T-cell (primary cell): ENCODE measurements at places on chromosomes 7 and 10. TPM values are rescaled to one million over a fixed set of nuclear protein-coding genes. Genes with fewer than 3 reads are reported as not detected.

DNA sequence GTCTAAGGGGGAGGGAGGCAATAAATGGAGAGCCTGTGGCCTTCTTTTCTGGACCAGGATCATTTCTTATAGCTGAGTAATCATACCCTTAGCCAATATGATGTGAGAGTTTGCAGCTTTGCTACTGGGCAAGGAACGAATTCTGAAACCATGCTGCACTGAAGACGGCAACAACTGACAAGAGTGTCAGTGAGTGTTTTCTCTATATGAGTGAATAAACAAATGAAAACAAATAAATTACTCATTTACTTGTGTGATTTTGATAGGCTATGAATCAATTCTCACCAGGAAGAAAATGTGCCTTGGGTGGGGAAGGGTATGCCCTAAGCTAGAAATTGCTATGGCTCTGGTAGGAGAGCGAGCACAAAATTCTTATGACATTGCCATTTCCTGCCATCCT lies 79.4 kb upstream of the LRRN3 start:
- DNase-seq = no peak
- no peaks in the 10 kb centered on the region for H3K36me3 ChIP-seq
- peaks cover 13% of the 10 kb centered on the region for H3K4me1 ChIP-seq
- H3K27ac ChIP-seq = peak overlapping the region; percentile 75
- no peaks in the 10 kb centered on the region for H3K27me3 ChIP-seq

GRCh38 chr7:106623853-106624252 lies 37.1 kb downstream of the CCDC71L start:
- DNase-seq = no peak
- H3K36me3 ChIP-seq = no peaks in the 10 kb centered on the region
- no peaks in the 10 kb centered on the region for H3K27me3 ChIP-seq

The TMEM139 gene
- total RNA-seq = 1.6 TPM

The FGFR2 gene
- total RNA-seq = 1.2 TPM

The SPAM1 gene
- not detected for total RNA-seq

DNA sequence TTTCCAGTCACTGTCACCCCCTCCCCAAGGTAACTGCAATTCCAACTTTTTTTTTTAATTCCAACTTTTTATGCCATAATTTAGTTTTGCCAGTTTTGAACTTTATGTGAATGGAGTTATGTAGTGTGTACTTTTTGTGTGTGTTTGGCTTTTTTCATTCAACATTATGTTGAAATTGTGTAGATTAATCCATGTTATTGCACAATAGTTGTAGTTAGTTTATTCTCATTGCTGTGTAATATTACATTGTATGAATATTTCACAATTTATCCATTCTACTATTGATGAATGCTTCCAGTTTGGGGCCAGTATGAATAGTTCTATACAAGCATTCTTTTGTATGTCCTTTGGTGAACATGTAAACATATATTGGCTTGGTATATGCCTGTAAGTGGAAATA lies 32.5 kb downstream of the MXI1 start:
- no peaks in the 10 kb centered on the region for H3K4me1 ChIP-seq
- no peaks in the 10 kb centered on the region for H3K36me3 ChIP-seq
- no peak overlapping the region for H3K4me3 ChIP-seq

The C7orf57 gene
- total RNA-seq = 0.18 TPM

GRCh38 chr7:4830176-4830575 lies 31.7 kb downstream of the PAPOLB start:
- H3K4me1 ChIP-seq = no peaks in the 10 kb centered on the region
- no peaks in the 10 kb centered on the region for H3K36me3 ChIP-seq
- DNase-seq = peak; percentile 29

- H3K4me1 ChIP-seq = no peaks in the 10 kb centered on the region
- H3K27ac ChIP-seq = no peak overlapping the region
- peaks cover 17% of the 10 kb centered on the region for H3K27me3 ChIP-seq
These were observed 11.2 kb downstream of the ZCCHC24 start for GRCh38 chr10:79434223-79434687.

The LRRN3 gene
- 64.9 TPM for total RNA-seq

- H3K4me3 ChIP-seq = no peak overlapping the region
- no peak for DNase-seq
- H3K27ac ChIP-seq = no peak overlapping the region
- no peaks in the 10 kb centered on the region for H3K4me1 ChIP-seq
- no peaks in the 10 kb centered on the region for H3K36me3 ChIP-seq
These were observed 78.4 kb upstream of the CACNA2D1 start for GRCh38 chr7:82521906-82522445.

GRCh38 chr7:4663239-4664018 lies 18.7 kb upstream of the FOXK1 start:
- H3K27me3 ChIP-seq = peaks cover 13% of the 10 kb centered on the region
- no peak for DNase-seq
- no peak overlapping the region for H3K27ac ChIP-seq
- no peak overlapping the region for H3K4me3 ChIP-seq

DNA sequence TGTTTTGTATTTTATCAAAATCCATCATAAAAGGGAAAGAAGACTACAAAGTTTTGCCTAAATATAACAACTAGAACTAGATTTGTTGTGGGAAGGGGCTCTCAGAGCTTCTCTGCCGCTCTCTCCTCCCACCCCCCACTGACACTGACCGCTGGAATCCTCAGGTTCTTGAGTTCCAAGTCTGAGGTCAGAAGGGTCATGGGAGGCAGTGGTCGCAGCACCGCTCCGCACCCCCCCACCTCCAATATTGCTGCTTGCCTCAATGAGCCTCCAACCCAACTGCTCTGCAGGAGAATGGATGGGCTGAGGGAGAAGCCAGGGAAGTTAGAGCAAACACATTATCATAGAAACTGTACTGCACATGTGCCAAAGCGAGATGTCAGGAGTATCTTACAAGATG lies 359.4 kb downstream of the GRID1 start:
- H3K4me1 ChIP-seq = no peaks in the 10 kb centered on the region
- no peaks in the 10 kb centered on the region for H3K27me3 ChIP-seq
- no peaks in the 10 kb centered on the region for H3K36me3 ChIP-seq
- no peak overlapping the region for H3K4me3 ChIP-seq
- no peak for DNase-seq

DNA sequence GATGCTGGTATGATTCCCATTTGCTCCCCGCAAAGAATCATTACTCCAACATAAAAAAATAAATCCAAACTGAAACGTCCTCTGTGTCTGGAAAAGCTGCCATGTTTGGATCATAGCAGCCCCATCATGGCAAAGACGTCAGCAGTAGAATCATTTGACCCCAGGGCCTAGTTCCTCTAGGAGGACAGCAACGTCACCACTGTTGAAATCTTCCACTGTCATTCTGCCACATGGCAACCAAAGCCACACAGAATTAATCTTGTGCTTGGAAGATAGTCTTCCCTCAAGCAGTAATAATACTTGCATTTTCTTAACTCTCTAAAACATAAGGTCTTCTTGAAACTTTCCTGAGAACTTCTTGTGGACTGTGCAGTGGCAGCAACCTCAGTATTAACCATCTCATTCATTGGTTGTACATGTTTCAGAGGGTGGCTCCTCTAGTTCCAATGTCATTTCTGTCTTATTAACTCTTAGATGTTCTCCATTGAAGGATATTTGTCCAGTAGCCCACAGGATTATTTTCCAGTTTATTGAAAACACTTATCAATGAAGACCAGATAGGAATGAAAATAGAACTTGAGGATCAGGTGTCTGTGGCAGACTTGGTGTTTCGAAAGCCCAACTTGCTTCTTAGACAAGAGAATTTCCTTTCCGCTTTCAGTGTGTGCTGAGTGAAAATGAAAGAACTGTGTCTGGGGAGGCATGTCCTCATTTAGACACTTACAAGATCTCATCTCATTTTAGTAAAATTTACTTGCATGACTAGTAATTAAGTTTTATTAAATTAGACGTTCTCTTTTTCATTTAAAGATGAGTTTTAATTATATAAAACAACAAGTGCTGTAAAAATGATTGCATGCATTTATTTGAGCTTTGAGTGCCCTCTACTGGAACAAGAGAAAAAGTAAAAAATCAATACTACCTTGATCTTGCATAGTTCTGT lies 28.9 kb upstream of the INHBA start:
- no peak for DNase-seq
- no peak overlapping the region for H3K4me3 ChIP-seq
- H3K27me3 ChIP-seq = no peaks in the 10 kb centered on the region
- H3K4me1 ChIP-seq = no peaks in the 10 kb centered on the region
- no peaks in the 10 kb centered on the region for H3K36me3 ChIP-seq

DNA sequence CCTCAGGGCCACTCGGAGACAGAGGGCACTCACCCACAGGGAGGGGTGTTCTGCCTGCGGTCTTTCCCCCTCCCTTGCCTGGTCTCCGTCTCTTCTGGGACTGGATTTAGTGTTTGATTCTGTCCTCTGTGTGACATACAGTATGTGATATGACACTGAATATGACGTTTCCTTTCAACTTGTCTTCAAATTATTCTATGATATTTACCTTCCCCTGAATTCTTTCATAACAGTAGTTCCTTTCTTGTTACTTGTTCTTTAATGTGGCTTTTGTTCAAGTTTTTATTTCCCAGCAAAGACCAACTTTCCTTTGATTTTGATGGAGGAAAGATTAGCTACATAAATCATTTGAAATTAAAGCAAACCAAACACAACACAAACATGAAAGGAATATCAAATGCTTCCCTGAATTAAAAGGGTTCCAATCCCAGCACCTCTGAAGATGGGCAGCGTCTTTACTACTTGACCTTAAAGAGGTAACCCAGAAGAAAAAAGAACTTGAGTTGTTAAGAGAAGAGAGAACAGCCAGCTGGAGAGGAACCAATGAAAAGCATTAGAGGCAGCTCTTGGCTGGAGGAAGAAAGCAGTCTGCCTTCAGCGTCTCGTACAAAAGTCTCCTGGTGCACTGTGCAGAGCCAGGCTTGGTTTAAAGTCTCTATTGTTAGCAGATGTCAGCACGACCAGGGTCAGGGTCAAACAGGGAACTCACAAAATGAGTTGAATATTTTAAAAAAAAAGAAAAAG lies 18.3 kb upstream of the RHEB start:
- H3K27me3 ChIP-seq = peaks cover 18% of the 10 kb centered on the region
- H3K27ac ChIP-seq = no peak overlapping the region
- H3K4me3 ChIP-seq = no peak overlapping the region
- no peaks in the 10 kb centered on the region for H3K36me3 ChIP-seq
- no peak for DNase-seq

The TNKS2 gene
- total RNA-seq = 49.4 TPM

The PNLIP gene
- not detected for total RNA-seq

DNA sequence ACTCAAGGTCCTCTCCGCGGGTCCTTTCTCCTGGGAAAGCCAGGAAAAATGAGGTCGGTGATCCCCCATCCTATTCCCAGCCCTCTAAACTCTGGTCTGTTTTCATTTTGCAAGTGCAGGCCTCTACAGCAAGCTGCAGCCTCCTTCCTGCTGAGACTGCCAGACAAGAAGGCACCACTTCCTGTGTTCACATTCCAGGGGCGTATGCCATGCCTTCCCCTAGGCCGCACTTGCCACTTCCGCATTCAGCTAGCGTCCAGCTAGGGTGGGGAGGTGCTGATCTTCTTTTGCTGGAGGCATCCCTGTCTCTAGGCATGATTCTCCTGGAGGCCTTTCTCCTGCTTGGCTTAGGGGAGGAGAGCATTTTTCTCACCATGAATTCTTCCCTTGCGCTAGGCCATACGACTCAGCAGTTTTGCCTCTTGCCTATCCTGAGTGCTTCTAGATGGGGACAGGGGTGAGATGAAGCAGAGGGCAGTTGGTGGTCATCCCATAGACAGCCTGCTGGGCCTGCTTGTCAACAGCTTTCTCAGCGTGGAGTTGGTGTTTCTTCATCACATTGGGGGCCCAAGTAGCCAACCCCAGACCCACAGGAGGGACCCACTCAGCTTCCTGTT lies 328.9 kb downstream of the RPS24 start:
- H3K27me3 ChIP-seq = peaks cover 5% of the 10 kb centered on the region
- H3K4me3 ChIP-seq = no peak overlapping the region
- DNase-seq = no peak
- H3K4me1 ChIP-seq = peaks cover 19% of the 10 kb centered on the region

The H2BK1 gene
- total RNA-seq = 5.1 TPM

DNA sequence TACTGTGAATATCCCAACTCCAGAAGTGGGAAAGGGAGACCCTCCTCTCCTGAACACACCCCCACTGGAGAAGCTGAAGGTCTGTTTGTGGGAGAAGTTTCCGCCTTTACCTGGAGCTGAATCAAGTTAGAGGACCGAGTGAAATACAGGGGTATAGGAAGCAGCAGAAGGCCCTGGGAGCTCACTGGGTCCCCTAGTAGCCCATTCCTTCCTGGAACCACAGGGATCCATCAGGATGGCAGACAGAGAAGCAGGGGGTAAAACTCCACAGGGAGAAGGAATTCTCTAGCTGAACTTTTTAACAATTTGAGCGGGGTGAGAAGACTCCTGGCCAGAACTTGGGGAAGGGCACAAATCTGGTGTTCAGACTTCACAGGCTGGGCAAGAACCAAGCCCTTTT lies 275.8 kb downstream of the GRID1 start:
- no peaks in the 10 kb centered on the region for H3K4me1 ChIP-seq
- H3K36me3 ChIP-seq = no peaks in the 10 kb centered on the region
- no peak overlapping the region for H3K4me3 ChIP-seq
- no peak overlapping the region for H3K27ac ChIP-seq

The GIMAP5 gene
- total RNA-seq = 265 TPM

- H3K4me1 ChIP-seq = no peaks in the 10 kb centered on the region
- H3K27ac ChIP-seq = no peak overlapping the region
- DNase-seq = no peak
- no peak overlapping the region for H3K4me3 ChIP-seq
- H3K36me3 ChIP-seq = no peaks in the 10 kb centered on the region
These were observed 83.2 kb upstream of the BAIAP2L1 start for GRCh38 chr7:98483964-98484545.

DNA sequence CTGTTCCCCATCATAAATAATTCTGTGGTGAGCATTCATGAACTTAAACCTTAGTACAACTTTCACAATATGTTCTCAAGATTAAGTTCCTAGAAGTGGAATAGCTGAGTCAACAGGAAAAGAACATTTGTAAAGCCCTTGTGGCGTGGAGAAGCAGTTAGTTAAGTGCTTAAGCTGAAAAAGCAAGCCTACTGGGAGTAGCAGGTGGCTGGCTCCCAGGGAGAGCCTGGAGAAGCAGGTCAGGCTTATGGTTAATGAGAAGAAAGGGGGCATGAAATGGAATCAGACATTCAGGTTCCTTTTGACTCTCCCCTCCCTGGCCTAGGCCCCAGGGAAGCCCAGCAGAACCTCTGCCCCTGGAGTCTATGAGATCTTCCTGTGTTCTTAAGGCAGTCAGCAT lies 35.3 kb downstream of the VSTM4 start:
- DNase-seq = no peak
- H3K4me3 ChIP-seq = no peak overlapping the region
- no peaks in the 10 kb centered on the region for H3K4me1 ChIP-seq
- H3K27ac ChIP-seq = no peak overlapping the region

The CCDC146 gene
- total RNA-seq = 14.1 TPM
